ENCODE measurements at places on chromosomes 16 and 17.

DNA sequence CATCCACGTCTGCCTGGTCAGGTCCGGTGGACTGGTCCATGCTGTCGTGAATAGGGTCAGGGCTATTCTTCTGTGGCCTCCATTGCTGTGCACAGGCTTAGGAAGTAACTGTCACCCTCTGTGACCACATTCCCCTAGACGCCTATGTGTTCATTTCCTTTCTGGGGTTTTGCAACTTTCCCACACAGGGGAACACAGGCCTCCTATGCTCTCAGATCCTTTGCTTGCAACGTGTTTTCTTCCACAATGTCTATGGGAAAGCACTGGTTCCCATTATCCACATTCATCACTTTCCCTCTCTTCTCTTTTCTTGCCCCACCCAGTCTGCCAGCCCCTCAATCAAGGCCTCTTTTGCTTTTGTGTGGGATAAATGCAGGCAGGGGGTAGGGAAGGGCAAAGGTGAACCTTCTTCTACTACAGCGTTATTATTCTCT, 43.2 kb upstream of the DNAJA2 start:
- DNase-seq = no peak

- DNase-seq = no peak
Measured at GRCh38 chr16:9840761-9841665, 341.2 kb downstream of the GRIN2A start.

GRCh38 chr17:50035421-50035879, 20.5 kb upstream of the ITGA3 start:
- no peak for DNase-seq

DNA sequence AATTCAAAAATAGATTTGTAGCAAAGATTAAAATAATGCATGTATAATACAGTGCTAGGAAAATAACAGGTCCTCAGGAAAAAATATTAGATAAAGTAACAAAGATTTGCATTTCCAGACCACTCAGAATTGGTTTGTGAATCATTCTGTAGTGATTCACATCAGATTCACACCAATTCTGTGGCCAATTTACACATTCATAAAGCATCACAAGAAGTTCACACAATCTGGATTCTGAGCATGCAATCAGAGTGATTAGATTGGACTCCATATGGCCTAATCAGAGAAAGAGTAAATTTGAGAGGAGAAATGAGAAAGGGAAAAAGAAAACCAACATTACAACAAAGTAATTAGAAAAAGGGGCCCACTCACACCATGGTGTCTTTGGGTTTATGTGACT, 36.0 kb upstream of the SLC47A1 start:
- no peak for DNase-seq

DNA sequence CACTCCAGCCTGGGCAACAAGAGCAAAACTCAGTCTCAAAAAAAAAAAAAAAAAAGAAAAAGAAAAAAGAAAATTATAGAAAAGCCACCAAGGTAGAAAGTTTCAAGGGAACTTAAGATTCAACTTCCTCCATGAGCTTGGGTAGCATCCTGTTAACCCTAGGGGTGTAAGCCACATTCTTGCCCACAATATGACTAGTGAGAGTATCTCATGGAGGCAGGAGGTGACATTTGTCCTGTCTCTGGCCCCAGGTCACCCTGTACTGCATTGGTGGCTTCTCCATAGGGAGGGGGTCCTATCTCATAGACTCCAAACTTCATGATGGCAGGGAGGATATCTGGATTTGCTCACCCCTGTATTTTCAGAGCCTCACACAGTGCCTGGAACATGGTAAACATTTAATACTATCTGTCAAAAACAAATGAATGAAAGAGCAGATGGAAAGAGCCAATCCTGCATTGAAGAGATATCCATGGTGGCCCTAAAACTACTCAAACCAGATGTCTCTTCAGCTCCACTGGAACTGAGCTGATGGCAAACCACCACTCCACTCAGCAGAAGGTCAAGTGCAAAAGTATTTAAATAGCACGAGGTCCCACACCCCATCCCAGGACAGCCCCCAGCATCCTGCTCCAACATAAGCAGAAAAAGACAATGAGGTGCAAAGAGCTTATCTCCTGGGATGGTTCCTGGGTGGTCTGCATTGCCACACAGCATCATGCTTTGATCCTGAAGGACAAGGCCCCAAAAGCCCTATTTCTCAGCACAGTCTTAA, 50.3 kb downstream of the EMP2 start:
- no peak for DNase-seq

- no peak for DNase-seq
Measured at GRCh38 chr17:69166957-69167356, 25.3 kb upstream of the ABCA6 start.

DNA sequence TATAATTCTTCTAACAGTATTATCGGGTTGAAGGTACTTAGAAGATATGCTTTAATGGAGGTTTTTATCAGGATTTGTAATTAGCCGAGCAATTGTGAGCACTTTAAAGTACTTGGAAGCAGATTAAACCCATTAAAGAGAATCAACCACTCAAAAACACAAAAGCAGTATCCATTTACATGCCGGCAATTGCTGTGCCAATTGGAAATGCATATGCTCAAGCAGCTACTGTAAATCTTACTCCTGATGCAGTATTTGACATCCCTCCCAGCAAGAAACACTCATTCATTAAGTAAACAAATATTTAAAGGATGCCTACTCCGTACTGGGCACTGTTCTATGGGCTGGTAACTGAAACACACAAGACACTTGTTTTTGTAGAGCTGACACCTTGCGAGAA, 11.4 kb upstream of the CCL1 start:
- no peak for DNase-seq

GRCh38 chr16:79980650-79981521, 380.3 kb upstream of the MAF start:
- DNase-seq = no peak

GRCh38 chr16:31016018-31016417, 5.6 kb upstream of the STX1B start:
- no peak for DNase-seq

- no peak for DNase-seq
Measured at GRCh38 chr16:81180578-81180977, 57.9 kb upstream of the BCO1 start.

DNA sequence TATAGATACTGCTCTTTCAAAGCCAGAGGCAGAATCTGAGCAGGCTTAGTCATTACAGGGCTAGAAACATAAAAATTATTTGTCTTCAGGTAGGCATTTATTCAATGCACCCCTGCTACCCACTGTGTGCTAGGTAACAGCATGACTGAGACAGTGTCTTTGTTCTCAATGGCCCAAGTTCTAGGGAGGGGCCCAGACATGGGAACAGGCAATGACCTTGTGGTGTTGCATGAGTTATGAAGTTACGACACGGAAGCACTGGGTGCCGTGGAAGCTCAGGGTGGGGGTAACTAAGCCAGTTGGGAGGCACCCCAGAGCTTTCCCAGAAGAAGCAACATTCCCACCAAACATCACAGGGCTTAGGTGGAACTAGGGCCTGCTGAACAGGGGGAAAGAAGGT, 87.0 kb downstream of the CPPED1 start:
- no peak for DNase-seq

GRCh38 chr17:41678907-41679739, 9.6 kb upstream of the EIF1 start:
- peak; percentile 71 for DNase-seq

- DNase-seq = no peak
Measured at GRCh38 chr17:13421581-13422130, 180.1 kb downstream of the HS3ST3A1 start.

DNA sequence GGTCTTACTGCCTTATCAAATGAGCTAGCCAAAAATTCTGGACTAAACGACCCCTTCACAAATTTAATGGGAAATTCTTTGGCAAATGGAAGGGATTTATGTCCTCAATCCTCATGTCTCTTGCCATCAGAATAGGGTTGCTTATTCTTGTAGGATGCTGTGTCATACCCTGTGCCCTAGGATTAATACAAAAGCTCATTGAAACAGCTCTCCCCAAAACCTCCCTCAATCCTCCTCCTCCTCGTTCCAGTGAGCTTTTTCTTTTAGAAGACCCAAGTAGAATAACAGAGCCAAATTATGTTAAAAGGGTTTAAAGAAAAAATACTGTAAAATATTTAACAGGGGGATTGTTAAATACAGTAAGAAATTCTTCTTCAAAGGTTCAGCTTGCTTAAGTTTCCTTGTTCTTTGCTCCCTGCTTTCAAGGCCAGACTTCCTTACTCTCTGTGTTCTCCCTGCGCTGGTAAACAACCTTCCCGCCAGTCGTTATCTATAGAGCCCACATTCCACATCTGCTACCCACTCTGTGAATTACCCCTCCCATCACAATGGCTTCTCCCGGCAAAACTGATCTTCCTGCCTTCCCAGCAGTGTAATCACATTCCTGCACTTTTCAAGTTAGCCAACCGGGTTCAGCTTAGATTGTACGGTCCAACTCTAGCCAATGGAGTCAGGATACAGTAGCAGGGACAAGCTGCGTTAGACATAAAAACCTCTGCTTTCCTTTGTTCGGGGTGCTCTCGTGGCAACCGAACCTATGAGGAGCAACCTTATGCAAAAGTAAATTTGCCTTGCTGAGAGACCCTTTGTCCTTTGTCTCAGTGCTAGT, 9.7 kb downstream of the HPR start:
- no peak for DNase-seq

DNA sequence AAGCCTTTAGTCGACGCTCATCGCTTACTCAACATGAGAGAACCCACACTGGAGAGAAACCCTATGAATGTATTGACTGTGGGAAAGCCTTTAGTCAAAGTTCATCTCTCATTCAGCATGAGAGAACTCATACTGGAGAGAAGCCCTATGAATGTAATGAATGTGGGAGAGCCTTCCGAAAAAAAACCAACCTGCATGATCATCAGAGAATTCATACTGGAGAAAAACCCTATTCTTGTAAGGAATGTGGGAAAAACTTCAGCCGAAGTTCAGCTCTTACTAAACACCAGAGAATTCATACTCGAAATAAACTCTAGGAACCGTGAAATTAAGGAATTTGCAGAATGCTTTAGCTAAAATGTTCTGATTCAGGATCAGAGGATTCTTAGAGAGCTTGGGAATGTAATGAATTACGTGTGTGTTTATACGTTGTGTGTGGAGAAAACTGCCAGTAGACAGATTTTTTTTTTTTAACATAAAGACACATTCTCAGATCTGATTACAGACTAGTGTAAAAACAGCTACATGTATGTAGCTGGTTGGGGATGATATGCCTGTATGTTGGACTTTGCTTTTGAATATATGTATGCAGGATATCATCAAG, 25.4 kb downstream of the ZFP90 start:
- no peak for DNase-seq

GRCh38 chr16:53078247-53078646, 23.5 kb downstream of the CHD9 start:
- no peak for DNase-seq

- DNase-seq = peak; percentile 80
Measured at GRCh38 chr17:50944054-50944901, 78.1 kb upstream of the TOB1 start.

GRCh38 chr16:59684911-59685310, 950.8 kb upstream of the GOT2 start:
- DNase-seq = no peak

GRCh38 chr17:51135956-51136355, 15.3 kb upstream of the SPAG9 start:
- no peak for DNase-seq

DNA sequence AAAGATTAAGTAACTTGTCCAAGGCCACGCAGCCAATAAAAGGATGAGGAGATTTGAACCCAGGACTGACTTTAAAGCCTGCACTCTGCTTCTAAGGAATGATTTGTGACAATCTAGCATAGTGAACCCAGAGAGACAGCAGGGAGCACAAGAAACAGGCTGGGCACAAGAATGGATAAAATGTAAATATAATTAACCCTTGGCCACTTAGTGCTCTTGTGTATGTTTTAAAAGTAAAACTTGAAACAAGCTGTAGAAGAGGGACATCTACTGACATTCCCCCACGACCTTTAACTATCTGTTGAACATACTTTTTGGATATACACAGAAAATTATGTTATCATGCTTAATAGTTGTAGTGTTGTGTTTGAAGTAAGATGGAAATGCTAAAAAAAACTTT, 141.9 kb upstream of the PMFBP1 start:
- no peak for DNase-seq

- no peak for DNase-seq
Measured at GRCh38 chr16:67181346-67181745, 2.4 kb downstream of the MATCAP1 start.

GRCh38 chr16:74999219-74999608, 390 bp downstream of the ZNRF1 start:
- DNase-seq = no peak

DNA sequence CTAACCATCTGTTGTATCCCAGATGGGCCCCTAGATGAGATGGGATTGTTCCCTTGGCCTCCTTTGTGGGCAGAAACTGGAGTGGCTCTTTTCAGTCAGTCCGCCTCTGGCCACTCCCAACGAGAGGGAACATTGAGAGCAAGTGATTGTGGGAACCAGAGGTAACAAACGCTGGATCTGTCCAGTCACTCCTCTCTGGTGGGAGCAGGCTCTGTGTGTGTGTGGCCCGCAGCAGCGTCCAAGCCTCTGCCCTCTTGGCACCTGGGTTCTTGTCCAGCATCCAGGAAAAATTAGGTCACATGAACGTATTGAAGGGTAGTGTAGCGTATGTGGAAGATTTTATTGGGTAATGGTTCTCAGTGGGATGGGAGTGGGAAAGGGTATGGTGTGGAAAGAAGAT, 101.9 kb upstream of the COX10 start:
- DNase-seq = no peak

DNA sequence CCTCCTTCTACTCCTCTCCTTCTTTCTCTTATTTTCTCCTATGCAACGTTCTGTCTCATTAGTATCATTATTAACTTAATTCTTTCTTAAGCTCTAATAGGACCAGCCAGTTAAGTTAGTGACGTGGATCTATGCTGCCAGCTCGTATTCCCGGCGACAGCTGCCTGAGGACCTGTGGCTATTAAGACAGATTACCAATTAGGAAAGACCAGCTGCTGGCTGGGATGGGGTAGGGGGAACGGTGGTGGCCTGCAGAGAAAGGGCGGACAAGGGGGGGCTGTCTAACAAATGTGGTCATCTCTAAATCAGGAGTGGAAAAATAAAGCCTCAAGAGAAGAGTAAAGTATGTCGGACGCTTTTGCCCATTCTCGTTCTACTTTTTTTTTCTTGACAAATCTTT, 770 bp upstream of the MYH3 start:
- DNase-seq = no peak

DNA sequence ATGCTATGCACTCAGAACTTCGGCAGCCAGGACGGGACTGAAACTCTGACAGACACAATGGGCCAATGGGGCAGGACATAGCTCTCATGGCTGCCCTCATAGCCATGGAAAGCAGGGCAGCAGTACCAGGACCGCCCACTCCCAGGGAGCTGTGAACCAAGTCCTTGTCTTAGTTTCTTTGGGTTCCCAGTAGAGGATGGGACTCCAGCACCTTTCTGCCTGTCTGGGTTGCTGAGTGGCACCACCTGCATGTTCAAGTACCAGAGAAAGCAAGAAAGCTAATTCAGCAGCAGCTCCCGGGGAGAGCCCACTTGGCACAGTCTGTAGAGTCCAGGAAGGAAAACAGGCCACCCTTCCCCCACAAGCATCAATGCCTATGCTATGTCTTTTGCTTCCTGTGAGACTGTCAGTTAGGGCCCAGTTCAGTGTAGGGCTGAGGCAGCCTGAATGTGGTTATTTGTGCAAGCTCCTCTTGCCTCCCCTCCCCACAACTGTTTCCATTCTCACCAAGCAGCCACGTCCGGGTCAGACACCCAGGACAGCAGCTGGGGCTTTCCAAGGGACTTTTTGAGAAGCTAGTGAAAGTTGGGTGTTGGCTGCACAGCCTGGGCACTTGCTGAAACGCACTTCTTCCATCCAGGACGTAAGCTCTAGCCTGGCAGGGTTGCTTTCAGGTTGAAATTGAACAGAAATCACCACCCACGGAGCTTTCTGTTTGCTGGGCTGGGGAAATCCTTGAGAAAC, 7.8 kb downstream of the SUPT4H1 start:
- peak; percentile 96 for DNase-seq
